CD4-positive, alpha-beta T cell treated with Interleukin-2 at 100 ng/mL for 4 hours (primary cell): ENCODE measurements at places on chromosomes 1 and 21.

DNA sequence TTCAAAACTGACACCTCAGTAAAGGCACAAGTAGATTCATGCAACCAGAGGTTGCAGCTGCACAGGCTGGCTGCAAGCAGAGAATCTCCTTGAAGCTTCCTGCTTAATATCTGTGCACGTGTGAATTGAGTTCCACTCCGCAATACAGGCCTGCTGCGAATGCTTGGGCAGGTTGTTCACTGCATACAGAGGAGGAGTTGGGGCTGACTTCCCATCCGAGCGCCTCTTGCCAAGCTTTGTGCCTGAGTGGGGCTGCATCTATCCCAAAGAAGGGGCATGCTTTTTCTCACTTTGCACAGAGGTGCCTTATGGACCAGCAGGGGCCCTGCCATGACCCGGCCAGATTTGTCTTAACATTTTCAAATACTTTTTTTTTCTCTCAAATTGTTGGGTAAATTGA lies 17.9 kb upstream of the PADI1 start:
- DNase-seq: no peak

DNA sequence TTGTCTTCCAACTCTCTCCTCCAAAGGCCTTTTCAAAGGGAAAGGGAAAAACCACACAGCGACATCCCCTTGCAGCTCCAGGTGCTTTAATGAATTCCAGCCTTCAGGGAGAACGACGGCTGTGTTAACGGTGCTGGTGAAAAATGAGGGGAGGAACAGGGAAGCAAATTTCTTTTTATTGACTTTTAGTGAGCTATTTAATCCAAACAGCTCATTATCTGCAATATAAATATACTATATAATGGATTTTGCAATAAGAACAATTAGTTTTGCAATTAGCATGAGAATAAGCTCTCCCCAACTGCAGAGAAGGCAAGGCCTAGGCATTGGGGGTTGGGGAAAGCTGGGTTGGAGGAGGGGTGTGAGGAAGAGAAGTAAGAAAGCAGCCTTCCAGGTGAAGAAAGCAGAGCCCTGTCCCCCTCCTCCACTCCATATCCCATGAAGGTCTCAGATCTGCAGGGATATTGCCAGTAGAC lies 159.0 kb upstream of the ZC3H12A start:
- DNase-seq: no peak

DNA sequence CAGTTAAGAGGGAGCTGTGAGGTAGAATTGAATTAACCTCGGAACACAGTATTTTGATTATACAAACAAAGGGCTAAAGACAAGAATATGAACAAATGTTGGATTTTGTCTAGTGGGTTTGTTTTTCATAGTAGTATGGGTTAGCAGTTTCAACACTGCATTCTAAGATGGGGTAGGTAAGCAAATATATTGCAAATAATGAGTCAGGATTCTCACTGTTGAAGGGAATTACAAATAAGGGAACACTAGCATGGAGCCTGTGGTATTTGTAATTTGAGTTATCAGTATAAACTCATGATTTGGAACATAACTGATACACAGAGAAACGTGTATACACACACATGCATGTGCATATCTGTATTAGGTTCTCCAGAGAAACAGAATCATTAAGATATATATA lies 44.5 kb downstream of the CD55 start:
- no peak for DNase-seq

GRCh38 chr1:168301664-168302320 lies 21.1 kb downstream of the TBX19 start:
- no peak for DNase-seq

DNA sequence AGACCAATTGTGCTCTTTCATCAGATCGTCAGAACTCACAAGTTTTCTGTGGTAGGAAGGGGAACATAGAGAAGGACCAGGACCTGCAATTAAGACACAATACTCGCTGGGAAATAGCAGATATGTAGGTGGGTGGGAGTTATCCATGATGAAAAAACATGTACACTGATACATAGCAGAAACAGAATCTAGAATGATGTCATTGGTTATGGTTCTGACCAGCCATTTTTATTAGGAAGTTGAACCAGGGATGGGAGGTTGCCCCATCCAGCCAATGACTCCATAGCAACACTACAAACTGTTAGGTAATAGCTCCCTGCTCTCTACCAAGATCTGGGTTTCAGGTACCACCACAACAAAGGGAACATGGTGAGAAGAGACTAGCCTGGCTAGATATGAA lies 393.5 kb upstream of the PBX1 start:
- DNase-seq: no peak

DNA sequence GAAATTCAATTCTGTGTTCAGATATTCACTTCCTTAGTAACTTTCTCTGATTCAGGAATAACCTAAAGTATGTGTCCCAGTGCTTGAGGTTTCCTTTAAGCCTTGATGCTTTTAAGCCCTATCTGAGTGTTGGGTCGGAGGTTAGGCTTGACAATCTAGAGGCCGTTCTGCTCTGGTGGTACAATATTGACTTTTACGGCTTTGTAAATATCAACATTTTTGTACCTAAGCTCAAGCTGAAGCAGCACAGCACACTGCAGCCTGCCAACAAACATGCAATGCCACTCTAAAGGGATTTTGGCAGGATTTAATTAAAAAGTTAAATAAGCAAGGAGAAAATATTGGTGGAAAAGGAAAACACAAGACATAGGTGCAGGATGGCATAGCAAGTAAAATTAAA lies 279.2 kb downstream of the NEGR1 start:
- DNase-seq: no peak

- no peak for DNase-seq
These were observed 110.7 kb downstream of the RYR2 start for GRCh38 chr1:237152506-237153335.

- no peak for DNase-seq
These were observed 260.2 kb downstream of the HHAT start for GRCh38 chr1:210588946-210589345.

- DNase-seq: no peak
These were observed 28.3 kb downstream of the ROR1 start for GRCh38 chr1:63802109-63802508.

- DNase-seq: no peak
These were observed 39.8 kb downstream of the TGFBR3 start for GRCh38 chr1:91846007-91846638.

DNA sequence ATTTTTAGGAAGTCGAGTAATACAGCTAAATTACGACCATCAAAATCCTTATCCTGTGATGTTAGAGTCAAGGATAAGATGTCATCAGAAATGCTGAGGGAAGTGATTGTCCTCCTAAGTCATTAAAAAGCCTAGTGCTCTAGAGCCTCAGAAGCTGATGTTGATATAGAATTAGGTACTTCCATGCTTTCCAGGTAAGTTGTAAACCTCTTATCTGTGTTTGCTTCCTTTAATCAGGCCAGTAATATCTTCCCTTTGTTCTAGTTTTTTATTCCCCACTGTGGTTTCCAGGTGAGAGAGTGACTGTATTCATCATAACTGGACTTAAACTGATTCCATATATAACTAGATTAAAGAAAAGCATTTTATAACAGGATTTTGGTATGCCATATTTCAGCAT lies 44.4 kb downstream of the SMG7 start:
- DNase-seq: no peak
